Left ventricle myocardium inferior (tissue), 1 donor: ENCODE measurements at places on chromosomes 7 and 10. TPM values are rescaled to one million over a fixed set of nuclear protein-coding genes. Genes with fewer than 3 reads are reported as not detected.

- DNase-seq: no peak
Observed at GRCh38 chr10:86244297-86245014, 122.1 kb downstream of the GRID1 start.

GRCh38 chr7:132520591-132521280 is 55.5 kb downstream of the PLXNA4 start:
- DNase-seq: no peak

GRCh38 chr10:1608851-1609647 is 128.3 kb downstream of the ADARB2 start:
- no peak for DNase-seq

DNA sequence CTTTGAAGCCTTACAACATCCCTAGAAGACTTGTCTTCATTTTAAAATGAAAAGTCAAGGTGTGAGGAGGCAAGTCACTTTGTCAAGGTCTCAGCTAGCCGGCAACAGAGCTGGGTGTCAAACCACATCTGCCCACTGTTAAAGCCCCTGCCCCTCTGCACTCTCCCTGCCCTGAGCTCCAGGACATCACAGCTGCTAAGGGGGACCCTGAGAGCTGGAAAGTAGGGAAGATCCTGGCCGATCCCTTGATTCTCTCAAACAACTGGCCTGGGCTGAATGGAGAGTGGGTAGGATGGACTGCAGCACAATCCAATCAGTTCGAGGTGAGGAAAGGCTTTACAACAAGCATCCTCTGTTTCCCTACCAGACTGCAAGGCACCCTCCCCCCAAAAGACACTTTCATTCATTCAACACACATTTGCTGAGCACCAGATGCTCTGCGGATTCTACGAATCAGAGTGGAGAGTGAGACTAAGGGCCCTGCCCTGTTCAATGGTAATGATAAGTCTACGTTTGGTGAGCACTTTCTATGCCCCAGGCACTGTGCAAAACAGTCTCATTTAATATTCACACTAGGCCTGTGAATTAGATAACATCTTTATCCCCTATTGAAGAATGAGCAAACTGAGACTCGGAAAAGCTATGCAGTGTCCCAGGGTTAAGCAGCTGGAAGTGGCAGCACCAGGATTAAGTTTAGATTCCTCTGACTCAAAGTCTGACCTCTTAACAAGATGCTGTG is 148.1 kb downstream of the HERPUD2 start:
- no peak for DNase-seq

Gene EN2
- total RNA-seq: 0.11 TPM
